ENCODE measurements at places on chromosomes 5 and 9. TPM values are rescaled to one million over a fixed set of nuclear protein-coding genes. Genes with fewer than 3 reads are reported as not detected.

DNA sequence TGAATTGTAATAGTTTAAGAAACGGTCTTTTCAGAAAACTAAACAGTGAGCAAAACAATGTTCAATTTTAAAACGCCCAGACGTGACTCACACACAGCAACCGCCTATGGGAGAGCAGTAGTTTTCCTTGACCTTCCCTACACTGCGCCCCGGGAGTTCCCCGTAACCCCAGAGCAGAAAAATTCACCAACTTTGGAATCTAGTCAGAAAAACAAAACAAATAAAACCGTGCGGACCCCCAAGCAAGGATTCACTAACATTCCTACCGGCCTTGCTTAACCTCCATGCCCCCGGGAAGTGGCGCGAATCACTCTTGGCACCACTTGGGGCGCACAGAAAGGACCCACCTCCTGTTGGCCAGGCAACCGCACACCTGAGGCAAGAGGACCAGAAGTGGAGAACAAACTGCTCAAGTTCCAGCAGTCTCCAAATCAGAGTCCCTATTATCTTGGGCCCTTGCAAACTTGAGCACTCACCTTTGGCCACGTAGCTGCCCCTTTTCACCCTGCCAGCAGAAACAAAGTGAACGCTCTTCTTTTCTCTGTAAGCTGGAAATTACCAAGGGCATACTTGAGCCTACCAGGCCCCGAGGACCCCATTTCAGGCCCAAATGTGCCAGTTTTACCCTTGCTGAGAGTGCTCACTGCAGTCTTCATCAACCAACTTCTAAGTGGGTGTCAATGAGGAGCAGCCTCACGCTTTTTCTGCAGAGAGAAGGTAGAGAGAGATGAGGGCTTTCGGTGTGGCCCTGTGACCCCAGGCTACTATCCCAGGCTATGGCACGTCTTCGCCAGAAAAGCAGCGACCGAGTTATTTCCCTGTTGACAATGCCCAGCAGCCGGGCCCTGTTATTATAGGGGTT lies 189.7 kb downstream of the MEF2C start:
- no peak for ATAC-seq

- no peak for ATAC-seq
Observed at GRCh38 chr5:151937851-151938250, 13.2 kb upstream of the GLRA1 start.

ALDOB gene
- total RNA-seq, result 0.08 TPM

- no peak for ATAC-seq
Observed at GRCh38 chr5:23629396-23629795, 122.0 kb downstream of the PRDM9 start.

DNA sequence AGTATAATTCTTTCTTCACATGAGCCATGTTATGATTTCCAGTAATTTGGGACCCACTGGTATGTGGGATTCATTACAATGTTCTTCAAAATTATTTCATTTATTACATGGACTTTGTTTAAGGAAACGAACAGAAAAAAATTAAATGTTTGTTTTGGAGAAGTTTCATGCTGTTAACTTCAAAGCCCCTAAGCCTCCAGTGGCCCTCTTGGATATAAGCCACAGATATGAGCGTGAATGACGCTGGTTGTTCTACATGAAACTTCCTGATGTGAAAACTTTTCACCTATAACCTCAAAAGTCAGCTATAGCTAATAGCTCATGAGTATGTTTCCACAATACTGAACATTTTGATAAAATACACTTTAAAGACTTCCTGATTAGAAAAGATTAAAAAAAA lies 334.2 kb downstream of the PDE4D start:
- no peak for ATAC-seq

PKD2L2 gene
- total RNA-seq, result not detected
